Aortic smooth muscle cell (primary cell): ENCODE measurements at places on chromosomes 3 and 15. TPM values are rescaled to one million over a fixed set of nuclear protein-coding genes. Genes with fewer than 3 reads are reported as not detected.

The DISP2 gene
- total RNA-seq: 0.13 and 0.25 TPM in 2 replicates

The A4GNT gene
- not detected in 2 replicates for total RNA-seq

The BHLHE40 gene
- 20.5 and 20.6 TPM in 2 replicates for total RNA-seq

The HIGD2B gene
- 0.13 TPM in 1 of 2 replicates, not detected in the other for total RNA-seq

The FBXL22 gene
- 0.50 and 0.66 TPM in 2 replicates for total RNA-seq

The ISLR gene
- total RNA-seq: 69.2 and 95.8 TPM in 2 replicates

The ADAMTS17 gene
- total RNA-seq: 15.1 and 15.2 TPM in 2 replicates

The TRAK1 gene
- 46.0 and 64.5 TPM in 2 replicates for total RNA-seq

The RPUSD3 gene
- total RNA-seq: 16.3 and 18.8 TPM in 2 replicates

The ENTPD3 gene
- total RNA-seq: 0.26 and 0.31 TPM in 2 replicates

The DOCK3 gene
- 0.25 and 0.53 TPM in 2 replicates for total RNA-seq

The LEKR1 gene
- 0.19 and 0.26 TPM in 2 replicates for total RNA-seq

The APBA2 gene
- total RNA-seq: 11.5 and 14.7 TPM in 2 replicates

The RTP3 gene
- not detected in 2 replicates for total RNA-seq

The C2CD4B gene
- total RNA-seq: 0.26 and 0.31 TPM in 2 replicates

The ADGRG7 gene
- 52.7 TPM in 1 of 2 replicates, not detected in the other for total RNA-seq

The GMPS gene
- 22.2 and 32.1 TPM in 2 replicates for total RNA-seq

The ATOSA gene
- total RNA-seq: 24.4 and 37.7 TPM in 2 replicates

The WDR76 gene
- 12.7 and 20.5 TPM in 2 replicates for total RNA-seq

The IQSEC1 gene
- 20.7 and 25.8 TPM in 2 replicates for total RNA-seq

The SLC24A1 gene
- 4.4 and 4.6 TPM in 2 replicates for total RNA-seq
